ENCODE measurements at places on chromosomes 1 and 21.
A peak's percentile ranks its signal among the peaks of the same experiment; 100 is the strongest.

DNA sequence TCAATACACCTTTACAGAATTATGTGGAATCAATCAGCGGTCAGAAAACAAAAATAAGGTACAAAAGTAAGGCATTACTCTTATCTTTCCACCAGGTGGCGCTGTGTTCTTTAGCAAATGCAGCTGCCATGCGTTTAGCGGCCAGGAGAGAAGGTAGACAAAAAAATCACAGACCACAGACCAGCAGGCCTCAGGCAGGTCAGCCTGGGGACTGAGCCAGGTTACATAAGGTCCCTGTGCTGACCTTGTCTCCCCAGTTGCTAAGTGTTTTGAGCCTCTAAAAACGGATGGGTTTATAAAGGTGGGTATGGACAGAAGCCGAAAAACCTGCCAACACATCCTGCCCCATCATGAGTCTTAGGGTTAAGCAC, 2.8 kb downstream of the RGS16 start:
- DNase-seq, result peak; percentile 58

GRCh38 chr21:35697321-35697808, 363.0 kb downstream of the SETD4 start:
- DNase-seq, result peak; percentile 10

- DNase-seq, result no peak
Observed at GRCh38 chr1:243513726-243514491, 258.1 kb downstream of the SDCCAG8 start.

DNA sequence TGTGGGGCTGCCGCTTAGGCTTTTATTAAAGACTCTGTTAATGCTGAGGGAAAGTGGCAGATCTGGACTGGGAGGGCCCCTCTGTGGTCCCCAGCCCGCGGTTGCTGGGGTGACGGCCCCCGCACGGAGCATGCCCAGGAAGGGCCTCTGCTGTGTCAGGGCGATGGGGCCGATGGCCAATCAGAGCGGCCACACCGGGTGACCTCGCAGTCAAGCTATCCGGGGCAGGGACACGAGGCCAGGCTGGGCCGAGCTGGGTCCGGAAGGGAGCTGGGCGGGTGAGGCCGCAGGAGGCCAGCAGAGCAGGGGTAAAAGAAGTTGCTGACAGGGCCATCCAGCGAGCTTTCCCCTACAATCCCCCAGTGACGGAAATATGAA, 145.1 kb downstream of the CASZ1 start:
- DNase-seq, result no peak

DNA sequence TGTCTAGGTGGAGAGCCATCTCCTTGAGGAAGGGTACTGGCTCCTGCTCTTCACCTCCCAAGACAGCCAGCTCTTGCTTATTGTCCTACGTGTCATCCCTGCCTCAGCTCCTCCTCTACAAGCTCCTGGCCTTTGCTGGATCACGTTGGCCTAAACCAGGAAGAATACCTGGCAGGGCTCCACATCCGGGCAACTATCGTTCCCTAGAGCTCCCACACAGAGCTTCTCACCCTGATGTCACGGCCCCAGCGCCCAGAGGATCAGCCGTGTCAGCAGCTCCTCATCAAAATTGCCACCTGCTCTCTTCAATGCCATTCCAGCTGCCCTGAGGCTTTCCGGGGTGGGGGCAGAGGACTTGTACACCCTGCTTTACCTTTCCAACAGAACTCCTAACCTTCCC, 1.9 kb upstream of the TPM3 start:
- peak; percentile 84 for DNase-seq

GRCh38 chr1:26788515-26788785, 700 bp downstream of the PIGV start:
- DNase-seq, result no peak

DNA sequence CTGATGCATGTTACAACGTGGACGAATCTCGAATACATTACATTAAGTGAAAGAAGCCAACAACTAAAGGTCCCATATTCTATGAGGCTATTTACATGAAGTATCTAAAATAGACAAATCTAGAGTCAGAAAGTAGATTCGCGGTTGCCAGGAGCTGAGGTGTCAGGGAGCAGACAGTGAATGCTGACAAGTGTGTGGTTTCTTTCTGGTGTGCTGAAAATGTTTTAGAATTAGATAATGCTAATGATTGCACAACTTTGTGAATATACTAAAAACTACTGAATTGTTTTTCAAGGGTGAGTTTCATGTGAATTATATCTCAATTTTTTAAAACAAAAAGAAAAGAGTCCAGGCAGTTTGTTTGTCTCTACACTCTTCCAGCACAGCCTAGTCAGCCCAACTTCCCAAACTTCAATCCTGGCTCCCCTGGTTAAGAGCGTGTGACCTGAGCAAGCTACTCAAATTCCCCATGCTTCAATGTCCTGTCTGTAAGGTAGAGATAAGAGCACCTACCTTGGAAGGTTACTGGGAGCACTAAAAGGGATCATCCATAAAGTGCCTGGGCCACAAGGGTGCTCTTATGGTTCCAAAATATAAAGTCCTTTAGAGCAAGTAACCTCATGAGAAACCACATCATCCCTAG, 20.9 kb downstream of the HLCS start:
- no peak for DNase-seq

- DNase-seq, result no peak
Observed at GRCh38 chr1:220341126-220341525, 68.9 kb upstream of the RAB3GAP2 start.

- DNase-seq, result peak; percentile 85
Observed at GRCh38 chr1:241542199-241542907, 10.2 kb downstream of the KMO start.

DNA sequence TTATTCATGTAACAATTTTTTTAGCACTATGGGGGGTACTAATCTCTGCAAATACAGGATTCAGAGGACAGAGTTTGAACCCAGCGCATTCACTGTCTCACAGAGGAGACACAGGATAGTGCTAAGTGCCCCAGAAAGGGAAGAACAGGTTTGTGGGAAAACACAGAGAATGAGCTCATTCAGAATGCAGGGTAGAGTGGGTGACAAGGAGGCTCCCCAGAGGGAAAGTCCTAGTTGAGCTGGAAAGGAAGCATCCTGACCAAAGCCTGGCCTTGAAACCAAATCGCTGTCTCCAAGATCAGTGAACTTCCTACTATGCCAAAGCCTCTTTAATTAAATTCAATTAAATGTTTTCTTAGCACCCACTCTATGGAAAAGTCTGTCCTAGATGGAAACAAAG, 19.0 kb upstream of the RGS2 start:
- no peak for DNase-seq

- no peak for DNase-seq
Observed at GRCh38 chr1:32263744-32264143, 12.7 kb downstream of the LCK start.

- DNase-seq, result no peak
Observed at GRCh38 chr1:29171089-29171488, 10.6 kb downstream of the SRSF4 start.

DNA sequence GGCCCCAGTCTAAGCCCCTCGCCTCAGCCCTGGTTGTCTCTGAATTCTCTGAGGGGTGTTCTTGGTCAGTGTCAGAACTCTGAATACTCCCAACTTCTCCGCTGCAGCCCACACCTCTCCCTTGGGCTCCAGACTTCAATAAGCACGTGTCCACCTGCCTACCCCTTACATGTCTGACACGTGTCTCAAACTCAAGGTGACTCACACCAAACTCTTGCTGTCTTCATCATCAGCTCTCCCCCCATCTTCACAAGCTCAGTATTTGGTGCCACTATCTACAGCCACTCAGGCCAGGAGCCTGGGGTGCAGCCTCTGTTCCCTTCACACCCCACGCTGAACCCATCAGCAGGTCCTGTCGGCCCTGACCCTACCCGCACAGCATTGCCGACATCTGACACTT, 18.8 kb upstream of the UBXN10 start:
- peak; percentile 39 for DNase-seq

GRCh38 chr1:2108213-2108876, 58.1 kb downstream of the PRKCZ start:
- no peak for DNase-seq

DNA sequence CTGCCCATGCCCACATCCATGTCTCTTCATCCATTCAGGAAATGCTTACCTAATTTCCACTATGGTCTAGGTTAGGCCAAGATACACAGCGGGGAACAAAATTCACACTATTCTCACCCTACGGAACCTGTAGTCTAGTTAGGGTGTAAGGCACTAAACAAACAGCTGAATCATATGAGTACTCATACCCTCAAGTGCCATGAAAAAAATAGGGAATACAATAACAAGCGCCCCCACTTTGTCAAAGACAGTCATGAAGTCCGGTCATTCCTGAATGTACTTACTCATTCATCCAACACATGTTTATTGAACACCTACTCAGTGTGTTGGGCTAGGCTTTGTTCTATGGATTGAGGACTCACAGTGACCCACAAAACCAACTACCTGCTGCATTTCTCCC, 6.2 kb upstream of the FYB2 start:
- DNase-seq, result peak; percentile 90

- DNase-seq, result peak; percentile 21
Observed at GRCh38 chr21:37253991-37254390, 13.1 kb downstream of the VPS26C start.

DNA sequence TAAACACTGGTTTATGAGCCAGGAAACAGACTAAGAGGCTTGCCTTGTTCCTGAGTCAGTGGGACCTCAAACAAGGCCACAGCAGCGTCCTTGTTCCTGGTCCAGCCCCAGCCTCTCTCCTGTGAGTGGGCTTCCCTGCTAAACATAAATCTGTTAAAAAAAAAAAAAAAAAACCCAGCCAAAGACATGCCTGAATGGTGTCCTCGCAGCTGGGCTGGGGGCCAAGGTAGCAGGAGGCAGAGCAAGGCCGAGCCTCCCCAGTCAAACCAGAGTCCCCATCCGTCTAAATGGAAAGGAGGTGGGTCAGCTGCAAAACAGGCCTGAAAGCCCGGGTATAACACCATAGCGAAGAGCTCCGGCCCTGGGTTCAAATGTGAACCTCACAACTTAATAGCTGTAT, 18.1 kb upstream of the IFFO2 start:
- DNase-seq, result no peak

DNA sequence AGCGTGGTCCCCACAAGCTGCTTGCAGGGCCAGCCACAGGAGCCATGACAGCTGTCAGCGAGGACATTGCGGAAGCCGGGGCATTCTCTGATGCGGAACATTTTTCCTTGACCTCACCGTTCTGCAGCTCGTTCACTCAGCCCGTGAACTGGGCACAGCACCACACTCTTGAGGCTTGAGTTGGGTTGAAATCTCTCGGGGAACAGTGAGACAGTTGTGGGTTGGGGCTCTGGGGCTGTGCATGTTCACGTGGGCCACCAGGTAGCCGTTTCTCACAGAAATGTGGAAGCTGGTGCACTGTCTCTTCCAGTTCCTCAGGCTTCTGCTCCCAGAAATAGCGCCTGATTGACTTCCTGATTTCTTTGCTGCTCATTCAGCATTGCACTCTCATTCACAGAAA, 69.8 kb downstream of the SPSB1 start:
- DNase-seq, result no peak

- no peak for DNase-seq
Observed at GRCh38 chr1:198687429-198687828, 48.6 kb downstream of the PTPRC start.

- peak; percentile 91 for DNase-seq
Observed at GRCh38 chr1:99590578-99591209, 55.2 kb upstream of the PALMD start.

DNA sequence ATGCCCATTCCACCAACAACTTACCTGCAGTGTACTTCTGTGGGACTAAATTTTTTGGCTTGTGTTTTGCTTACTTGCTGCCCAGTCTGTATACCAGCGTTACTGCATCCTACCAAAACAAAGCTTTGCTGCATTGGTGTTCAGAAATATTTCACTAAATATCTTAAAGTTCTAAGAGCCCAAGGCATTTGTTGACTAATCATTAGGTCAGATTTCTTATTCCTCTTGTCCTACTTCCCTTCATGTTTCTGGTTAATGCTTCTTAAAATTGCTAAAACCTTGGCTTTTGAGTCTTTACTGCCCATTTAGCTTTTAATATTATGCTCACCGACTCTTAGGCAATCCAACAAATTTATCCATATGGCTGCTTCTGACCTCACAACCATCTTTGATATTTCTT, 161.8 kb downstream of the DPYD start:
- peak; percentile 2 for DNase-seq

- DNase-seq, result no peak
Observed at GRCh38 chr1:228391411-228392020, 15.1 kb downstream of the TRIM11 start.

DNA sequence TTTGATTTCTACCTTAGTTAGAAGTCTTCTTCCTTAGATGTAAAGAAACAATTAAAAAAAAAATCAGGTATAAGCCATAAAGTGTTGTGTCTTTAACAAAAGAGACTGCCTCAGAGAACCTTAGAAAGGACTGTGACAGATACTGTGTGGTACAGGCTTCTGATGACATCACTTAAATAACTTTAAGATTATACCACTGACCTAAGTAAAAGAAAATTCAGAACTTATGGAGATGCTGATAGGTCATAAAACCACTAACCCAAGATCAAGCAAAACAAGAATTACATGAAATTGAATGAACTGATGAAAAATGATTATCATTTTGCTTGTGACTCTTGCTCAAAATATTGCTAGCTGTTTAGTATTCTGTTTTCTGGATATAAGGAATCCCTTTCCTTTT, 220.8 kb downstream of the NRIP1 start:
- DNase-seq, result no peak

GRCh38 chr1:15540186-15540585, 13.5 kb downstream of the DNAJC16 start:
- DNase-seq, result no peak

GRCh38 chr1:154550070-154550469, 8.4 kb downstream of the UBE2Q1 start:
- no peak for DNase-seq

DNA sequence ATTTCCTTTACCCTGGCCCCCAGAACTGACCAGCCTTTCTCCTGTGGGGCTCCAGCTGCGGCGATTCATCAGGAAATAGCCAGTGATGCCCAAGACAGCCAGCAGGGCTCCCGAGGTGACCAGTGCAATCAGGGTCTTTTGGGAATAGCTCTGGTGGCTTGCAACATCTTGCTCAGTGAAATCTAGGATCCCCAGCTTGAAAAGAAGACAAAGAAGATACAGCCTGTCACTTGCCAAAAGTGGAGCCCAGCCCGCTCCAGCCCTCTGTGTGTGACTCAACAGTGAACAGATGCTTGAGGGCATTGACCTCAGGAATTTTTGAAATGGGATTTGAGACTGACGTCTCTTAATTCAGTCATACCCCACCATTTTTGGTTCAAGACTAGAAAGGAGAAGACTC, 22.3 kb downstream of the CD34 start:
- peak; percentile 39 for DNase-seq

GRCh38 chr1:63189677-63190076, 132.7 kb upstream of the FOXD3 start:
- no peak for DNase-seq

- DNase-seq, result no peak
Observed at GRCh38 chr1:60421965-60422364, 348.4 kb upstream of the C1orf87 start.

DNA sequence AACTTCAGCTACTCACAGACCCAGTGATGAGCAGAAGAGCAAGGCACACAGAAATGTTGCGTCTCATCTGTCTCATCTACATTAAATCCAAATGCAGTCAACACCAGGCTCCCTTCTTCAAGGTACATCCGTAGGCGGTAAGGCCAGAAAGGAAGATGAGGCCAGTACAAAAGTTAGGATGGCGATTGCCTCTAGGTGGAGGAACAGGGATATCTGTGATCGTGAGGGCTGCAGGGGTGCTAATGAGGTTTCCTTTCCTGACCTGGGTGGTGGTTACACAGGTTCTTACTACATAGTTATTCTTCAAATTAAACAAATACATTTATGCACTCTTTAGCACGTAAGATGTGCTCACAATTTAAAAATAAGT, 1.4 kb upstream of the MYBPH start:
- no peak for DNase-seq
